GM18507 (cell line): ENCODE measurements at places on chromosomes 4 and X.

GRCh38 chr4:145045180-145045579 lies 52.8 kb downstream of the ANAPC10 start:
- no peak for DNase-seq

DNA sequence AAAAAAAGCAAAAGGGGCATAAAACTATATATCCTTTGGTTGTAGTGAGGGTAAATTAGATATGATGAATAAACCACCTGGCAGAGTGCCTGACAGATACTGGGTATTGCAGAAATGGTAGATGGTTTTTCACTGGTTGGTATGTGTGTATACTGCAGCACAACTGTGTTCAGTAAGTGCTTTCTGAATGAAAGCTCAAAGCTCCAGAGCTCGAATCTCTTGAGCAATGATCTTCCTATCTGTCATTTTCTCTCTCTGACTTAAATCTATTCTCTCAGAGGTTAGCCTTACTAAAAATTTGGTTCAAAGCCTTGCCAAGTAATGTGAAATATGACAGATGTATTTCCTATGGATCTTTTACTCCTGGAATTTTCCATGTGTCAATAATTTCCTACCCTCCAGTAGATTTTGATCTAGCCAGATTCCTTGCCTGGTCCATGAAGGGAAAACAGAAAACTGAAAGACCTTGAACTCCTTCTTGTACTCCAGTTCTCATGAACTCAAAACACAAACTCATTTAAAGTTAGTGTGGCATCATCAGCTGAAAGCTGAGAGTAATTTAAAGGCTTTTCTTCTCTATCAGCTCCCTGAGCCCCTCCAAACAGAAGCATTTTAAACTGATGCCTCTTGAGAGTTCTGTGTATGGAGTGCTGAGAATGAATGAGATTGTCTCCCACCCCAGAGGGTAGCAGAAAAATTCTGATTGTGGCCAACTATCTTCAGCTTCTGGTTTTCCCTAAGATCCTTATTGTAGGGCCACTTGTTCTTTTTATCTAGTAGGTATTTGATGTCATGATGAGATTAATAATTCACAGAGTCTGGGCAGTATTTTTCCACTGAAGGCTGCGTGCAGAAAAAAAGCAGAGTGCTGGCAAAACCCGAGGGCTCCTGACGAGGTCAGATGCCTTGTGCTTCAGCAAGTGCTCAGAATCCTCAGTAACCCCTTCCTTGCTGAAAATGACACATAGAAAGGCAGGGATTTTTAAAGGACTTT lies 363.4 kb upstream of the BOD1L1 start:
- DNase-seq = no peak

DNA sequence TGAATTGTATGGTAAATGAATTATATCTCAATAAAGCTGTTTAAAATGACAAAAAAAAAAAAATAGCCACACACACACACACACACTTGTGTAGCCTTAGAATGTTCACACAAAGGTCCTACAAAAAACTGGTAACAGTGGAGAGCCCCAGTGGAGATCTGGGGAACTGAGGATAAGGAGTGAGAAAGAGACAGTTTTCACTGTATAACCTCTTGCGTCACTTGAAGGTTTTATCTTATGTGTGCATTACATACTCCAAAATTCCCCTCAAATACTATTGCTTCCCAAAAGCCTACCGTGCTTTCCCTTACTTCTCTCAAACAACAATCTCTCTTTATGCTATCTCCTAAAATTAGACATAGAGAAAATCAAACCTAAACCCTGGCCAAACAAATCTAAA lies 67.8 kb downstream of the SMC1A start:
- DNase-seq = no peak

DNA sequence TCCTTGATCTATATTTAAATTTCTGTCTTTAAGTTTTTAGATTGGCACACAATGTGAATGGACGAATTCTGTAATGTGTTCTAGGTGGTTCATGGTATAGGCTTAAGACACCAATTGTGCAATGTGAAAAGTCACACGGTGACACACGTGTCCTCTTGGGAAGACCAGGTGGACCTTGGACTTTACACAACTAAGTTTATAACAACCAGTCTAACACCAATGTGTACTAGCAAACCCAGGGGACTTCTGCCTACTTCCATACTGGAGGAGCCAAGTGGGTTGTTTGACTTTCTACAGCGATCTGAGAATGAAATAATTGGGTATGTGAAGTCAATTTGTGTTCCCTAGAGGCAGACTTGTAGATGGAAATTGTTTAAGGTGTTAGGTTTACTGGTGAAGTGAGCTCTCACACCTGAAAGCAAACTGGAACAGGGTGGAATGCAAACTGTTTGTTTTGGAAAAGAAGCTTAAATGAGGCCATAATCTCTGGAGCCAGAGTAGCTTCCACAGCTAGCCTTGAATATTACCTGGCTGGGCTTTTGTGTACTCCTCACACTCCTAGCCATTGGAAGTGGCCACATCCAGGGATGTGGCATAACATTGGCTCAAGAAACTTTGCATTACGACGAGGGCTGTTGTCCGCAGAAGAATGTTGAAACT lies 45.9 kb upstream of the WDR1 start:
- no peak for DNase-seq
